Endodermal cell (in vitro differentiated cells): ENCODE measurements at places on chromosomes 3 and 15. TPM values are rescaled to one million over a fixed set of nuclear protein-coding genes. Genes with fewer than 3 reads are reported as not detected.

DNA sequence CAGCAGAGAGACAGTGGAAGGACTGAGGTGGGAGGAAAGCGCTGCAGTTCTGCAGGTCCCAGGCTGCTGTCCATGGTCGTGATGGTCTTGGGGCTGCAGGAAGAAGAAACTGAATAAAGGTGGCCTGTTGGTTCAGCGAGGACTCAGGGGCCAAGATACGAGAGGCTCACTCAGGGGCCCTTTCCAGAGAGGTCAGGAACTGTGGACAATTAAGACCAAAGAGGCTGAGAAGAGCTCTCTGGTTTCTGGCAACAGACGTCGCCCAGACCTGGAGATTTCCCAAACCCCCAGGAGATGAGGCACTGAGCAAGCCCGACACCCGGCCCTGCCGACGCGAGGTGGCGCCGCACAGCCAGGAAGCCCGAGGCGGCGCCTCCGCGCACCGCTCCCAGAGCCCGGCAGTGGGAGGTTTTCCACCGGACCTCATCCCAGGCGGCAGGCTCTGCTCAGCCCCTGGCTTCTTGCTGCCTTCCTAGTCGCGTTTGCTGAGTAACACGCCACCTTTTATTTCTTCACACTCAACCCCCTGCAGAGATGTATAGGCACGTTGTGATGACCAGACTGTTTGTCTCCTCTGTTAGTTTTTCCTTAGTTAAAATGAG is 56.4 kb upstream of the ARRDC4 start:
- DNase-seq = peak; percentile 94

- no peak for DNase-seq
Measured at GRCh38 chr3:123258811-123259420, 57.2 kb downstream of the SEC22A start.

TUSC7 gene
- not detected in 2 replicates for total RNA-seq

DNA sequence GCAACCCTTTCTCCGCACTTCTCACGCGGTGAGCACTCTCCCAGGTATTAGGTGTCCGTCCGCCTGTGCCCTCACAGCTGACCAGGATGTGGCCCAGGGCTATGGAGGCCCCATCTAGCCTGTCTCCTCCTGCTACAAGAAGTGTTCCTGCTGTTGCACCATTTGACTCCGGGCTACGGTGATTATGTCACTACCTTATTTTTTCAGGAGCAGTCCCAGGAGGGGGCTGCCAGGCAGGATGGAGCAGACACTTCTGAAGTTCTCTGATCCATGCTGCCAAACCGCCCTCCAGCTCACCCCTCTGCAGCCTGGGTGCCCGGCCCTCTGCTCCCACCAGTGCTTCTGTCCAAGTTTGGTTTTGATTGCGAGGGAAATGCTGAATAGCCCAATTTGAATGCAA is 36.9 kb downstream of the ZXDC start:
- DNase-seq = peak; percentile 34

- peak; percentile 66 for DNase-seq
Measured at GRCh38 chr15:92118162-92118935, 264.8 kb downstream of the SLCO3A1 start.

- DNase-seq = peak; percentile 52
Measured at GRCh38 chr3:20190991-20191390, 5.0 kb upstream of the SGO1 start.

DNA sequence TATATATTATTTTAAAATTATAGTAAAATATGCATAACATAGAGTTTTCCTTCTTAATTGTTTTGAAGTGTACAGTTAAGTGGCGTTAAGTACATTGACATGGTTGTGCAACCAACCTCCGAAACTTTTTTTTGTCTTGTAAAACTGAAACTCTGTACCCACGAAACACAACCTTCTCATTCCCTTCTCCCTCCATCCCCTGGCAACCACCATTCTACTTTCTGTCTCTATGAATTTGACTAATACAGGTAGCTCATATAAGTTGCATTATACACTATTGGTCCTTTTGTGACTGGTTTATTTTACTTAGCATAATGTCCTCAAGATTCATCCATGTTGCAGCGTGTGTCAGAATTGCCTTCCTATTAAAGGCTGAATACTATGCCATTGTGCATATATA is 179.4 kb downstream of the SATB1 start:
- DNase-seq = no peak
